Stimulated activated CD4-positive, alpha-beta T cell treated with anti-CD3 and anti-CD28 coated beads, Interleukin-15, amount 100 ng/mL, for 1 hour (primary cell): ENCODE measurements at places on chromosomes 5 and 9.

GRCh38 chr5:6525422-6525821 is 76.8 kb downstream of the UBE2QL1 start:
- DNase-seq: no peak

GRCh38 chr9:93238953-93239925 is 55.3 kb downstream of the WNK2 start:
- DNase-seq: no peak

DNA sequence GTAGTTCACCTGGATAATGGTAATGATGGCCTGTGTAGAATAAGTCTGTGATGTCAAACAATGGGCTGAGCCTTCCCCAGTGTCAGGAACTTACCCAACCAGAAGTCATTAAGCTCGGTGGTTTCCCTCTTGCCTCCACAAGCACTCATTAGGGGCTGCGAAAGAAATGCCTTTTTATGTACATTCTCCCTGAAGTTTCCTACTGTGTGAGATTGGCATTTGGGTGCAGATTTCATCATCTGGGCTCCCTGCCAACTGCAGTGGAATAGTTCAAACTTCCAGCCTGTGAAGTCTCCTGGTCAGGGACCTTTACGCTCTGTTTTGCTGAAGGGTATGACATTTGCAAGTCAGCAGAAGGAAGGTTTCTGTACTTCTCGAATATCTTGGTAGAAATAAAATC is 41.6 kb upstream of the TMEM215 start:
- DNase-seq: no peak

DNA sequence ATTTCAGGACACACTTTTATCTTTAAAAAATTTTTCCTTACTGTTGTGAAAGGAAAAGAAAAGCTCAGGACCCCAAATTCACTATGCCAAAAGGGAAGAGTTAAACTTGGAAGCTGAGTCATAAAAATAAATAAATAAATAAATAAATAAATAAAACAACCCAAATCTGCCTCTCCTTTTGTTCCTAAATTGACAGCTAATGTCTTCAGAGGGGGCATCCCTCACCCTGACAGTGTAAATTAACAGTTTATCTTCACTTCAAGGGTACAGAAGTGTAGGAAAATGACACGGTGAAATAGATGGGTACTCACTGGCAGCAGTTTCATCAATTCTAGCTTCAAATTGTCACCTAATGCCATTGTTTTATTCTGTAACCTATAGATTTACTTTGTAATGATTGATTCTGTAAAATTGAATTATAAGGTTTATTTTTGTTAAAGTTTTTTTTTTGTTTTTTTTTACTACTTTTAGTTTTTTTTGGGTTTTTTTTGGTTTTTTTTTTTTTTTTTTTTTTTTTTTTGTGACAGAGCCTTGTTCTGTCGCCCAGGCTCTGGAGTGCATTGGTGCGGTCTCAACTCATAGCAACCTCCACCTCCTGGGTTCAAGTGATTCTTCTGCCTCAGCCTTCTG is 18.5 kb upstream of the ANXA1 start:
- DNase-seq: no peak

GRCh38 chr5:4643190-4643589 is 496.9 kb upstream of the ADAMTS16 start:
- no peak for DNase-seq

DNA sequence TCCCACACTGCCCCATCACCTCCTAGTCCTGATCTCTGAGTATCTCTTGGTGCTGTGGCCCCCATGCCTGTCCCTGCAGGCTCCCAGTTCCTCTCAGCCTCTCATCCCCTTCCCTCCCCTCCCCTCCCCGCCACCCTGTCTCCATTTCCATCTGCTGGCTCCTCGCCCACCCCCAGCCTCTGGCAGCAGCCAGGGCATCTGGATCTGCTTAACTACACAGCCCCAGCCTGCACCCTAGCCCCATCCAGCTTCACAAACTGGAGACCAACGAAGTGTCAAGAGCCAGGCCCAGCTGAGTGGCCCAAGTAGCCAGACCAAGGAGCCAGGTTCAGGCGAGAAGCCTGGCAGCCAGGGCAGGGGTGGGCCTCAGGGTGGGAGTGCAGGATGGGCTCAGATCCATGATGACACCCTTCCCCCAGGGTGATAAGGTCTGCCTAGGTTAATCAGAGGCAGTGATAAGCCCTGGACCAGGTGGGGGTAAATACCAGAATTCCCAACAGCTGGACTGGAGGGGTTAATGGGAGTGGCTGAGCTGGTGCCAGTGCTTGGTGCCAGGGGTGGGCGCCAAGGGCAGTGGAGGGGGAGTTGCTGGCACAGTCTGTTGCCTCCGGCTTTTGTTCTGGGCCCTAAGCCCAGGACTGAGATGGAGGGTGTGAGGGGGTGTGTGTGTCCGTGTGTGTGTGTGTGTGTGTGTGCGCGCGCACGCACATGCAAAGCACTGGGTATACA is 2.5 kb downstream of the IL11RA start:
- no peak for DNase-seq

GRCh38 chr5:30502277-30502676 is 691.2 kb upstream of the CDH6 start:
- DNase-seq: no peak

DNA sequence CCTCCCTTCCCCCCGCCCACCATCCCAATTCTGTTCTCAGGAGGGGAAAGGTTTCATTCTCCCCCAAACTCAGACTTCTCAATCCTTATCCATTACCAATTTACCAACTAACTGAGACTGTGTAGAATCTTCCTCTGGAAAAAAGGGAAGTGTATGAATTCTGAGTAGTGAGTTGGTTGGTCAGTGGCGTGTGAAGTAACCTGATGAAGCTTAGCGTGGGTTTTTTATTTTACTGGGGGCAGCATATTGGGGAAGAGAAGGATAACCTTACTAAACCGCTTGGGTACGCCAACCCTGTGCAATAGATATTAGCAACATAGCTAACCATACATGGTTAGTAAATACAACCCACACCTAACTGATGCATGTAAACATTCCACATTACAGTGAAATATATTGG is 1.1 kb upstream of the DNAJC21 start:
- no peak for DNase-seq

GRCh38 chr5:117454716-117455212 is 880.1 kb upstream of the SEMA6A start:
- DNase-seq: peak; percentile 2

- DNase-seq: no peak
Observed at GRCh38 chr9:105216440-105217178, 27.8 kb upstream of the SLC44A1 start.

DNA sequence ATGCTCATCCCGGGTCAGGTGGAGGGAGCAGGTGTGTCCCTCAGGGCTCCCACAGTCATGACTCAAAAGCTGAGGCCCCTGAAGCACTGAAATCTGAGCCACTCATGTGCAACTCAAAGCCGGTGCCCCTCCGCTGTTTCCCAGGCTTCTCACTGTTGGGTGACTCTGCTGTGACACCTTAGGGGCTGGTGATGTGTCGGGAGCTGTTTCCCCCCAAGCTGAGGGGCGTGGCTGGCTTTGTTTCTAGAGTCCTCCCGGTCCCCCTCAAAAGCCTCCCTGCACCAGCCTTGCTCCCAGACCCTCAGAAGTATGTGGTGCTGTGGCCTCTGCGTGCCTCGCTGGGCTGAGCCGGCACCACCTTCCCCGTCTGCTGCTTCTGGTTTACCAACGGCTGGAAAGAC is 39.7 kb downstream of the PLPP7 start:
- DNase-seq: no peak

- DNase-seq: no peak
Observed at GRCh38 chr9:97531888-97532376, 30.5 kb downstream of the TMOD1 start.

DNA sequence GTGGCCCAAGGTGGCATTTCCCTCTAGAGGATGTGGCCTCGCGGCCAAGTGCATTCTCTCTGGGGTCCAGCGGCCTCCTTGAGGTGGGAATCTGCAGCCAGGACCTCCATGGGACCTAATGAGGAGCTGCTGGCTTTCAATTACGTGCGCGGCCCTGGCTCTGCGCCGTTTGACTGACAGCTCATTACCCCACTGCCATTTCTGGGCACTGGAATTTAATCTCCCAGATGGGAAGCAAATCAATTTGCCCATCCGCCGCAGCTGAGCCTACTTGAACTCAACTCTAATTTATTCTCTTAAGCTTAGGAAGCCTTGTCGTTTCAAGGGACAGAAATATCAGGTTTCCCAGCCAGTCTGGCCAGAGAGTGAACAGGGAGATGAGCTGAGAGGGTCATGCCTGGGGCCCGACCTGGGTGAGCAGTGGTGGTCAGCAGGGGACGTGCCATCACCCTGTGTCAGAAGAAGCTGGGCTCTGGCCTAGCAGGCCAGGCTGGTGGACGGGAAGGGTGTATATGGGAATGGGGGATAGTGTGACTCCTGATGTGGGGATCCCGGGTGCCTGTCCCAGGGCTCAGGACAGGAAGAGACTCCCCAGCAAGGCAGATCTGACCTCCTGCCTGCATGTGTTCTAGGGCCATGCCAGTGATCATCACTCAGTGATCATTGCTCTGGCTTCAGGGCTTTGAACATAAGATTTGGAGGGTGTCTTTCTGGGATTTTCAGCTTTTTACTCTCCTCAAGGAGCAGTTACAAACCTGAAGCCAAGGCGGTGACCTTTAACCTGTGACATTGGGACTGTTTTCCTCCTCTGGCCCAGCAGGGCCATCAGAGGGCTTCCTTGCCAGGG is 69.7 kb downstream of the MACROH2A1 start:
- no peak for DNase-seq

DNA sequence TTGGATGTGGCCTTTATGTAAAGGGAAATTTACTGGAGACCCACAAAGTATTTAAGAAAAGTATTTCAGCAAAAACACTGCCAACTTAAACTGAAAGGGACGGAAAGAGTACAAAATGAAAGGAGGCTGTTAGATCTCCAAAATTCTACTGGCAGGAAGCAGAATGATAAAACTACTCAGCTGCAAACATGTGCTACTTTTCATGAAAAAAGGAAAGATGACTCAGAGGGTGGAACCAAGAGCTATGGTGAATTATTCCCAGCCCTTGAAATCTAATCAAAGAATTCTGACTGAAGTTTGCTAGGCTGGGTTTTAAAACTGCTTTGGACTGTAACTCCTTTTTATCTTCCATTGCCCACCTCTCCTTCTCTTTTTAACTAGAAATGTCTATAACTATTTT is 58.6 kb upstream of the ZBED3 start:
- DNase-seq: no peak

GRCh38 chr5:139675213-139675612 is 27.1 kb downstream of the CXXC5 start:
- no peak for DNase-seq

DNA sequence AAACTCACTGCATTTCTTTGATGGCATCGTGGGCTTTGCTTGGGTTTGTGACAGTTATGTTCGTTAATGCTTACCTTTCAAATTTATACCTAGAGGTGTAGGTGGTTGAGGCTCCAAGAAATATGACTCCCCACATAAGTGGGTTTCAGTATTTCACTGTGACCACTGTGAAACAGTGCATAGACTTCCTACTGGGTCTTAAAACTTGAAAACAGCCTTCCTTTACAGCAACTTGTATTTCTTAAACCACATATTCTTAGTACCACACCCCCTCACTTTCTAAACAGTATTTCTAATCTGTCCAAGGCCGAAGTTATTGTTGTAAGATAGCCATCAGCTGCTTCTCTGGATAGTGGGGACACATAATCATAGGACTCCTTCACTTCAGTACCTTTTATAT is 48.3 kb downstream of the TMEFF1 start:
- no peak for DNase-seq

DNA sequence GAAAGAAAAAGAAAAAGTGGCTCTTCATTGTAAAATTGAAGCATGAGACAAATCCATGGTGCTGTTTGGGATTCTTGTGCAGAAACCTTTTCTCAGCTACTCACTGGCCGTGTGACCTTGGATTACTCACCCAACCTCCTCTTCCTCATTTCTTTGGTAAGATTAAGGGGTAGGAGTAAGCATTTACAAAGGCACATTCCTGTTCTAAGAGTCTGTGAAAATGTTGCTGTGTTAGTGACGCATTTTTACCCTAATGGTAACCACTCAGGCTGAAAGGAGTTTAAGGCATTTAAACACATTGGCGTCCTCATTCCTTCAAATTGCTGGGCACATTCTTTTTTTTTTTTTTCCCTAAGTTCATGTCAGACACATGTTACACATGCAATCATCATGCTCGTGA is 4.3 kb downstream of the RAI14 start:
- DNase-seq: no peak

- DNase-seq: no peak
Observed at GRCh38 chr5:138953387-138954256, 78.5 kb upstream of the LRRTM2 start.

GRCh38 chr5:51162245-51162644 is 221.0 kb upstream of the ISL1 start:
- no peak for DNase-seq

GRCh38 chr5:146118322-146118721 is 12.9 kb upstream of the PLAC8L1 start:
- DNase-seq: no peak

GRCh38 chr5:37834542-37835379 is 5.1 kb downstream of the GDNF start:
- no peak for DNase-seq

GRCh38 chr5:68272289-68272688 is 56.7 kb downstream of the PIK3R1 start:
- DNase-seq: no peak

DNA sequence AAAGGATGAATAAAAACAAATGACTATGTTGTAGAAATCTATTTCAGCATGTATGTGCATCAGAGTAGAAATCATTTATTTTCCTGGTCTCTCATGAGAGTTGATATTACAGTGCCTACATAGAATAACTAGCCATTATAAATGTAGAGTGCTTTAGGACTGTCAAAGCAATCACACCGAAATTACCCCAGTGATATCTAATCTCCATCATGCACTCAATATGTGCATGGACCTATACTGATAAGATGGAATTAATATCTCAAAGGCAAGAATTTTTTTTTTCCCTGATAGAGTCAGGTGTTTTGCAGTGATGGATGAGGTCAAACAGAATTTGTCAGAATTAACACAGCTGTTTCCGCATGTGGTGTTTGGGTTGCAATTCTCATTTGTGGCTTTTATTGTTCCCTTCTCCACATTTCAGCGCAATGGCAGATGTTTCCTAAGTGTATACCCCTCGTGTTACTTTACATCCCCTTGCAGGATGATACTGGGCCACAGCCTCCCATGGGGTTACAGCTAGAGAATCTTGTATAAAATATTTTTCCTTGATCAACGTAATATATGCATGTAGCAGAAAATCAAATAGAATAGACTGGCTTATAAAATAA is 298.8 kb downstream of the RASEF start:
- DNase-seq: no peak

DNA sequence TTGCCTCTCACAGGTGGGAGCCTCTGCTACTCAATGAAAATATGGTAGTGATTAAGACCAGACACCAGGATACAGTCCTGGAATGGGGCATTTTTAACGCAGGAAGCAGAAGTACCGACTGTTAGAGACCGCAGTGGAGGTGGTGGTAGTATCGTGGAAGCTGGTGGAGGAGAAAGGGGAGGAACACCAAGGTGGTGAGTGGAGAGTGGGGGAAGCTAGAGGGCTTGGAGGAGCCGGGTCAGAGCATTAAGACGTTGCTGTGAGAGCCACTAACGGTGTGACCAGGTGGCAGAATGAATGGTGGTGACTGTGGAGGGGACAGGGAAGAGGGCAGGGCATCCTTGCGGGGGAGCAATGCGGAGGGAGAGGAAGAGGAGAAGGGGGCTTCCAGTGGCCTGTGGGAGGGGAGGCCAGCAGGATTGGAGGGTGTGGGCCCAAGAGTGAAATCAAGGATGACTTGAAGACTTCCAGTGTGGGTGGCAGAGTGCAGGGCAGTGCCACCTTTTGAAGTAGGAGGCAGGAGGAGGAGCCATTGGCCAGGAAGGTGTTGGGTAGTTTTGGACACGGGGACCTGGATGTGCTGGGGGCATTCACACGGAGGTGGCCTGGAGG is 1.6 kb upstream of the UBAC1 start:
- DNase-seq: no peak

GRCh38 chr5:149932445-149933350 is 11.9 kb downstream of the PDE6A start:
- DNase-seq: no peak

- no peak for DNase-seq
Observed at GRCh38 chr5:68433526-68433922, 218.0 kb downstream of the PIK3R1 start.
